ENCODE measurements at places on chromosomes 4 and X.

DNA sequence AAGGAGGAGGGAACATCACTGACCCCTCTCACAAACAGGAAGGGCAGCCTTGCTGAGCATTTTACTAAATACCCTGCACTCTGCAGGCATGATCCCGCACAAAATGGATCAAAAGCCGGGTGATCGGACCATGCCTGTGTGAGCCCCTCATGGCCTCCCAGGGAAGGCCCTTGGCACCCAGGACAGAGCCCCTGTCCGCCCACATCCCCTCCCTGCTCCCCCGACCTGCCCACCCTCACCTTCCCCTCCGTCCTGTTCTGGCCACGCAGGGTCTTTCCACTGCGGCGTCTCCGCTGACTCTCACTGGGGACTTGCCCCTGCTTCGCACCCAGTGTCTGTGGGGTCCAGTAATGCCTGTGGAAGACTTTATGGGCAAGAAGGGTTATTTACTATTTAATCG is 105.0 kb downstream of the HMX1 start:
- no peak for DNase-seq

- no peak for DNase-seq
These were observed 235.2 kb upstream of the ANKRD50 start for GRCh38 chr4:124947622-124948265.

DNA sequence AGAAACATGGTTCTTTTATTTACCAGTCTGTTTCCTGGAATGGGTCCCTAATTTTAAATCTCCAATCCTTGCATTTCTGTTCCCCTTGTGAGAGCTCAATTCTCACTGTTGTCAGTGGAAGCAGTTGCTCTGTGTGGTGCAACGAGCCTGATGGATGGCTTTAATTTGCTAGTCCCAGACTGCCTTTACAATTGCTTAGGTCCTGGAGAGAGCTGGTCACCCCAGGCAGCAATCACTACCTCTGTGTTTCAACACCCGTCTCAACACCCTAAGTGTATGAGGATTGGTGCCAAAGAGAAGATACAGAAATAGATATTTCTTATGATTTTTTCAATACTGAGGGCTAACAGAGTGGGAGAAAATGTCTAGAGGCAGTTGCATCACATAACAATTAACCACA is 873.8 kb downstream of the GLUD2 start:
- DNase-seq, result no peak

GRCh38 chr4:183099537-183100297 is 660 bp downstream of the WWC2 start:
- DNase-seq, result peak; percentile 58

DNA sequence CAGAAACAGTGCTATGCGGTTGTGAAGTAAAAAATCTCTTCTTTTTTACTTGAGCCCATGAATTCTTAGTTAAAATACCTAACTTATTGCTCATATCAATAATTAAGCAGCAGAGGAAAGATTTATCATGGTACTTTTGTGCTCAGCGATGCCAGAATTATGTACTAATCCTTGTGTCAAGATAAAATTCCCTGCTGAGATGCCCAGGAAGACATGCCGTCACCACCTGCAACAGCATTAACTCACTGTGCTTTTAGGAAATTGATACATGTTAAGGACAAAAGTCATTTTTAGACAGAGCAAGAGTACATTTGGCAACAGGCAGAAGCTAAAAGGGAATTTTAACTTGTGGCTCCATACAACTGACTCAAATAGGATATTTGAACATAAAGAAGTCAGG is 138.9 kb downstream of the NPNT start:
- no peak for DNase-seq

DNA sequence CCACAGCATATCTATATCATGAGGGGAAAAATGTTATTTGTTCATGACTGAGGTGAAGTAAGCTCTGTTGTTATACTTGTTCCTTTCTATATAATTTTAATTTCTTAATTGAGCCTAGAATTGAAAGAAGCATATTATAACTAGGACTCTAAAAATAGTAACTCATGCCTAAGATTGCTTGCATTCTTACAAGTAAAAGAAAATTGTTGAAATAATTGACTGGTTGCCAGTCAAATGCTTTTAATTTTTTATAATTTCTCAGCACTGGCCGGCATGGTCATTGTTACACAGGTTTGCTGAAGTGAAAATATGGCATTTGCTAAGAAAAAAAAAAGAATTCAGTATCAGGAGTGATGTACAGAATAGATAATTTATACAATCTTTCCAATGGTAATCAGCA is 104.8 kb downstream of the GASK1B start:
- no peak for DNase-seq

DNA sequence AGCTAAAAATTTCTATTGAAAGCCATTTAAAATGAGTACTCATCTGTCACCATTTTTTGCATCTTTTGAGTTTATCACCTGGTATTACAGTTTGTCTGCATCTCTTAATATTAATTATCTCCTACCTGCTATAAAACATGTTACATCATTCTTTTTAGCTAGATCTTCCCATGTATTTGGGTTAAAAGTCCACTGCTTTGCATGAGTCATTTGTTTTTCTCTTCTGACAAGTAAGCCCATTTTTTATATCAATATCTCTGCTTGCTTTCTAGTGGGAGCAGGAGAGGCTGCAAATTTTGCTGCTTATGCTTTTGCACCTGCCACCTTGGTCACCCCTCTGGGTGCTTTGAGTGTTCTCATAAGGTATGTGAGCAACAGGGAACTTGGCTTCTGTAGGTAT is 16.1 kb downstream of the NIPAL1 start:
- DNase-seq, result no peak

- no peak for DNase-seq
These were observed 31.7 kb downstream of the RBBP7 start for GRCh38 chrX:16838202-16839066.

GRCh38 chr4:67853336-67853735 is 30.5 kb downstream of the TMPRSS11D start:
- no peak for DNase-seq

DNA sequence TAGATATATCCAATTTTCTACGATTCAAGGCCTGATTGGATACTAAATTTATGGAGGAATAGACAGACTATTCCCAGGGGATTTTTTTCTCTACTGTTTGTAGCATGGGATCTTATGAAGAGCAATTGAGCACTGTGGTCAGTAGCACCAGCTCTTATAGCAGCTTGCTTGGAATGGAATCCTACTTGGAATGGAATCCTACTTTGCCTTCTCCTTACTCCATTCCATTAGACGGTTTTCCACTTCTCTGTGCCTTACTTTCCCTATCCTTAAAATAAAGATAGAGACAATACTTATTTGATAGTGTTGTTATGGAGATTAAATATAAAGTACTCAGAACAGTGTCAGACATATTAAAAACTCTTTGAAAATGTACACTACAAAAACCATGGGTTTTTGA is 133.5 kb downstream of the BTC start:
- no peak for DNase-seq

DNA sequence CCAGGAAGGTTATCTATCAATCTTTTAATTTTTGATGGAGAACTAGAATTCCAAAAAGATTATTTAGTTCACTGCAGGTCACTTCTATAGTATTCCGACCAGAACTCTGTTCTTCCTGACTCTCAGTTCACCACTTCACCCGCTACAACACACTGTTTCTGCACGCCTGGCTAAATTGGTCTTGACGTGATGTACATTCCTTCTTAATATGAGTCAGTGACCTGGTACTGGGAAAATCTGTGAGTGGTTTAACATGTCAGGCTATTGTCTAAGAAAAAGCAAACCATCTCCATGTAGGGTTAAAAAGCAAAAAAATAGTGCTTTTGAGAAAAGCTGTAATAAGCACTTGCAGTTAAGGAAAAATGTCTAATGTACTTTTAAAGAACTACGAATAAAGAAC is 120.4 kb downstream of the NDST3 start:
- no peak for DNase-seq

DNA sequence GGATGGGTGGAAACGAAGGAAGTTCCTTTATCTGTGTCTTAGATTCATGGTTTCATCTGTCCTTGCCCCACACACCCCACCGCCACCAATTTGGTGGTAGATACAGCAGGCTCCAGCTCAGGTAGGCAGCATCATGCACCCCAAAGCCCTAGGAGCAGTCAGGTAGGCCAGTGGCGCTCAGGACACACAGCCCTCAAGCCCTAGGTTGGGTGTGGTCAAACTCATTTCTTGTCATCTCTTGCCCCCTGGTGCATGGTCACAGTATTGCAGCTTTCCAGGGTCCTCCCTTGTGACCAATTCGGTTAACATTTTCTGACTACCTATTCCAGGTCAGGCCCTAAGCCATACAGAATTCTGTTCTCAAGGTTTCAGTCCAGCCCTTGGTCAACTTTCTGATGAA is 14.5 kb upstream of the PRRG3 start:
- DNase-seq, result peak; percentile 81

GRCh38 chrX:69987691-69988090 is 62.0 kb downstream of the AWAT2 start:
- no peak for DNase-seq

GRCh38 chrX:13094828-13095341 is 50.5 kb upstream of the FAM9C start:
- no peak for DNase-seq

DNA sequence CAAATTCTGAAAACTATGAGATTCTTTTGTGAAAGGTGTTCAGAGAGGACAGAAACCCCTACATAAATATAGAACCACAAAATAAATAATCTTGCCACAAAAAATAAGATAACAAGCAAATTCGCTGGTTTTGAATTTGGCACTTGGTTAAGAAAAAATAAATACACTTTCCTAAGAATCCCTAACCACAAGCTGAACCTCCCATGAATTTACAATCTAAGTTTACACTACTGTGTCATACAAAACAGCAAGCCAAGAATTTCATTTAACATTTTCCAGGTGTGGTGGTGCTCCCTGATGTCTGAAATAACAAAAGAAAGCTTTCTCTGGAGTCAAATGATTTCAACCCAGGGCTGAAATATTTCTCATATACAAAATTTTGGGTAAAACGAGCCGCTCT is 121.0 kb downstream of the KCNIP4 start:
- DNase-seq, result no peak

DNA sequence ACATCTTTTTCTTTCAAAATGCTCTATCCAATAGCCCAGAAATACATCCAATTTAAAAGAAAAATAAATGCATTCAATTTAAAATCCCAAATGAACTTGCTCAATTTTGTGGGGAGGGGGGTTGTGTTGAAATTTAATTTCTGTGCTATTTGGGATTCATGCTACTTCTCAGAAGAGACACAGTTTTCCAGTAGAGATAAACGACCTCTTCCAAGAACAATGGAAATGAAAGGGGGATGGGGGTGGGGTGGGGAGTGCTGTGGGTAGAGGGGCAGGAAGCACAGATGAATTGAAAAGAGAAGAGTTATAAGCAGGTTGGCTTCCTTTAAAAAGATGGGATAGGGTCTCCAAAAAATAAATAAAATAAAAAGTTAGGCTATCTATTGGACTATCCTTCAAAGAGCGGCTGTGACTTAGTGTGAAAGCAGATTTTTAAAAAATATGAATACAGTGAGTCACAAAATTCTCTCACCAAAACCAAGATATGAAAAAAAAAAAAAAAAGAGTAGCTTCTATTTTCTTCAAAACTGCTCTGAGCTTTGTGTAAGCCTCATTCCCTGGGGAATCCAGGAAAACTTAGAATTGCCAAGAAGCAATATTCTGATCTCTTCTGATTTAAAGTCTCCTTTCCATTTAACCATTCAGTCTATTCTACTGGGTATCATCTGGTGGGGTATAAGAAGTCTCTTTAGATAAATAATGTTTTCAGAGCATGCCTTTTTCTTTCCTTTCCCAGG is 324.3 kb downstream of the PTTG2 start:
- no peak for DNase-seq

DNA sequence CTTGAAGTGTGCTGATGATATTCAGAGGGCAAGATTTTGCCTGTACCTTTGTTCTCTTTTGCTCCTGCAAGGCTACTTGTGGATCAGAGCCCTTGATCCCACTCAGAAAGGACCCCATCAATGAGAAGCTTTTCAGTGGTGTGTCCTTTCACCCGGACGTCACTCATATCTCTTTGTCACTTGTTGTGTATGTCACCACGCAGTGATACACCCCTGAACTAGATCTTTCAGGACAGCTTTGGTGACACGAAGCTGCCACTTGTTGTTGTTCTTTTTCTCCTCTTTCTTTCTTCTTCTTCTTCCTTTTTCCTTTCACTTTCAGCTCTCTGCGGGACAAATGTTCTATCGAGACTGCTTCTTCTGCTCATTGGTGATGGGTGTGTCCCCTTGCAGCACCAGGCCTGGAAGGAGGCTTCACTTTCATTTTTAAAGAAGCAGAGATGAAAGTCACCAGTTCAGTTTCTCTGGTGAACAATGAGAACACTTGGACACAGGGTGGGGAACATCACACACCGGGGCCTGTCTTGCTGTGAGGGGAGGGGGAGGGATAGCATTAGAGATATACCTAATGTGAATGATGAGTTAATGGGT is 83.6 kb downstream of the NBDY start:
- DNase-seq, result peak; percentile 72

GRCh38 chrX:74636749-74637314 is 22.4 kb upstream of the RLIM start:
- DNase-seq, result no peak

DNA sequence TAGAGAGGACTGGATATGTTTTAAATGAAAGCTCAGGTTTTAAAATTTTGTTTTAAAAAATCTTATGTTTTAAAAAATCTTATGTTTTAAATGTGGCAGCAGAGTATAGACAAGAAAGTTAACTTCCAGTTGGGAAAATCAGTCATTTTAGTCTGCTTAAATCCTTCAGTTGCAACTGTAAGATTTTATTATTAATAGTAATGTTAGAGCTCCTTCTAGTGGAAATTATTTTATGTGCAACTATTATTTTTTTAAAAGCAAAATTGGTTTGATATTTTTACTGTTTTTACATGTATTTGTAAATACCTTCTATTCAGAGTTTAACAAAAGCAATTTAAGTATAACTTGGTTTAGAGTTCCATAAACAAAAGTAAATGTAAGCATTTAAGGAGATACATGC is 8.5 kb upstream of the NUDT6 start:
- no peak for DNase-seq

- no peak for DNase-seq
These were observed 702 bp downstream of the KLHL5 start for GRCh38 chr4:39062770-39063097.

DNA sequence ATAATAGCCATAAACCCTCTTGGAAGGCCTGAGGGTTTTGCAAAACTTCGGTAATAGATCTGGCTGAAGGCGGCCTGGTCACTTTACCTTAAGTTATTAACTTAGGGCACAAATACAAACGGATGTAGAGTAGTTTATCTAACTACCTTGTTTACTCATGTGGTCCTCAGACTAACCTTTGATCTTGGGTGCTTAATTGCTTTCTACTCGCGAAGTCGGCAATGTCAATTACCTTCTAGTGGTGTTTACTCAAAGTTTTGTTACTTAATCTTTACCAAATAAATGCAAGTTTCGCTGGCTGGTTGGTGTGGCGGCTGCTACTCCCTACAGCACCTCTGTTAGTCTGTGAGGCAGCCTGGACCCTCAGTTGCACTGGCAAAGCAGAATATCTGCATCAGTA is 8.9 kb upstream of the ZNF141 start:
- DNase-seq, result no peak

DNA sequence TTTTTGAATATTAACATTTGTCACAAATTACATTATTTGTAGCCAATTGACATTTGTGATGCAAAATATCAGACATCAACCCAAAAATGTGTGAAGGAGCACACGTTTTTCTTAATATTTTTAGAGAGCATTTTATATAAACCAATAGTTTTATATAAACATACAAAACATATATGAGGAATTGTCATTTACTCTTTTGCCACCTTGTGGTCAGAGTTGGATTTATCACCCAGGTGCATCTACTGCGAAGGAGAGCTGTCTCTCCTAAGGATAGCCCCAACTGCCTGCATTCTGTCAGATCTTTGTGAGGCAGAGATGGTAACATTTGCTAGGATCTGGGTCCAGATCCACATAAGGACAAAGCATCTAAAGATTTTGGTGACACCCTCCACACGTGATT is 2.5 kb upstream of the USP27X start:
- DNase-seq, result peak; percentile 53

GRCh38 chr4:14254252-14254651 is 626.7 kb upstream of the BOD1L1 start:
- no peak for DNase-seq

Data from erythroblast (primary cell).